ENCODE measurements at places on chromosomes 1 and 21.

DNA sequence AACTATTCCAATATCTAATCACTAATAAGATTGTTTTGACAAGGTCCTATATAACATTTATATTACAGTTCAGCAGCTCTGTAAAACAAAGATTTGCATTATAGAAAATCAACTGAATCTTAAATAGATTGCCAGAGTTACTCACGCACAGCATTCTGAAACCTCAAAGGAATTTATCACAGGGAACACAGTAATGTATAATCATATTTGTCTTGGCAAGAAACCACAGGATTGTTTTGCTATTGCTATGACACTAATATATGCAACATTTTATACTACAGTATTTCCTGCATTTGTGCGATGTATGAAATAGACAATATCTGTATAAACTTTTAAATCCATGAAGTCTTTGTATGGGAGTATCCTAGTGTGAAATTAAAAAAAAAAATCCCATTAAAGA lies 101.4 kb downstream of the PLPPR5 start:
- ATAC-seq, result no peak

DNA sequence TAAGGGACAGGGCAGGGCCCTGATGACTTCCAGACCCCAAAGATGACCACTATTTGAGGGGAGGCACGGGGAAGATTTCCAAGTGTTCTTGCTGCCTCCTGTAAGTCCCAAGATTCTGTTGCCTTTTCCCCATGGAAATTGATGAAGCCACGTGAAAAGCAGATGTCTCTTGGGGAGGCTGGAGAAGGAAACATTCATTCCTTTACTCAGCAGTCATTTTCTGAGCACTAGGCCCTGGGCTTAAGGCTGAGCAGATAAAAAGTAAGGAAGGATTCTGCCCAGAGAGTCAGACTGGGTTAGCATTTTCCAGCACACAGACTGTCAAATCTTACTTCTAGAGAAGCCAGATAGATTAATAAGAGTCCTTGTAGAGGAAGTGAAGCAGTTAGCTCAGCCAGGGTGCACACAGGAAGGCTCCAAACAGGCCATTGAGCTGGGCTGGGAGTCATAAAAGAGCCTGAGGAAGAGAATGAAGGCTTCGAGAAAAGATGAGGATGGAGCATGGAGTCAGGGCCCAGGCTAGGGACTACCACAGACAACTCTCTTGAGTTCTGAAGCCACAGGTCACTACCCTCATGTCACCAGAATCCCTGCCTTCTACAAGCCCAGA lies 10.1 kb downstream of the EXTL1 start:
- no peak for ATAC-seq

DNA sequence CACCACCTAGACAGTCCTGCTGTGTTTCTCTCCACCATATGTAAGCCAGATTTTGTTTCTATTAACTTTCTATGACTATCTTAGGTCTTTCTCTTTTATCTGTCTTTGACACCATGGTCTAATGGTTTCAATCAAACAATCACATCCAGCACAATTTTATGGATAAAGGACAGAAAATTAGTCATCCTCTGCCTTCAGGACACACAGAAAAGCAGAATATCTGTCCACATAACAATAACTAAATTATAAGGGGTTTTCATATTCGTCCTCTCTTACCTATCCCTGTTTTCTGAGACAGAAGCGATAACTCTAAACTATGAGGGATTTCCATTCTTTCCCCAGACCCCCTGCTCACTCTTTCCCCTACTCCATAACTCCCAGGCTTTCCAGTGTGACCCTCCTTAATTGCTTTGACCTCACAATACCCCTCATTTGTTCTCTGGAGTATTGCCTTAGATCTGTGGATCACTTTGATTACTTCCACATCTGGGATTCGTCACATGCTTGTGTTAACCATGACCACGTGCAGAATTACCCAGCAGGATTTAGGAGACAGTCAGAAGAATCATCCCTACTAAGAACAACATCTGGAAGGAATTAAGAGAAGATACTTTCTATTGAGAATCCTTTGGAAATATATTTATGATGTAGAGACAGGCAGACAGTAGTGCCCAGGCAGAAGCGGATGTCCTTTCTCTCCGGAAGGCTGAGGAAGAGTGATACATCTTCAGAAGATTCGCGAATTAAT lies 108.2 kb upstream of the GREM2 start:
- no peak for ATAC-seq

GRCh38 chr1:17277511-17278159 lies 28.7 kb downstream of the PADI3 start:
- no peak for ATAC-seq

- no peak for ATAC-seq
These were observed 83.5 kb downstream of the ATP5PO start for GRCh38 chr21:33831962-33832659.

- no peak for ATAC-seq
These were observed 16.5 kb upstream of the ALX3 start for GRCh38 chr1:110086961-110087360.

- ATAC-seq, result no peak
These were observed 213.8 kb downstream of the ROR1 start for GRCh38 chr1:63987628-63988024.
